Motor neuron (in vitro differentiated cells): ENCODE measurements at places on chromosomes 5 and 9.
A peak's percentile ranks its signal among the peaks of the same experiment; 100 is the strongest.

GRCh38 chr5:147539053-147539452 lies 29.2 kb upstream of the DPYSL3 start:
- no peak for ATAC-seq

DNA sequence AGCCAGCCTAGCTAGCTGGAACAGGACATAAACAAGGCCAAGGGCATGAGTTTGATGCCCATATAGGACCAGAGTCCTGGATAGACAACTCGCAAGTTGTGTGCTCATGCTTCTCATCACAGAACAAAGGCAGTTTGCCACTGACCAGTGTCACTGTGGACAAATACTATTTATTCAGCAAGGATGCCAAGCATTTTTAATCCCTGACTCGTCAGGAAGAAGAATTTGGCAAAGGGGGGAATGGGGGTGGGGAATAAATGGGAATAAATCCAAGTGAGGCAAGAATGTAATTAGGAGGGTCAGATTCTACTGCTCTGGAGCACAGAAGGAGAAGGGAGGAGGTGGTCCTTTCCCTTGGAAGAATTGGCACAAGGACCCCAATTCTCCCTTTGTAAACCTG lies 46.8 kb upstream of the ANKRD55 start:
- no peak for ATAC-seq

DNA sequence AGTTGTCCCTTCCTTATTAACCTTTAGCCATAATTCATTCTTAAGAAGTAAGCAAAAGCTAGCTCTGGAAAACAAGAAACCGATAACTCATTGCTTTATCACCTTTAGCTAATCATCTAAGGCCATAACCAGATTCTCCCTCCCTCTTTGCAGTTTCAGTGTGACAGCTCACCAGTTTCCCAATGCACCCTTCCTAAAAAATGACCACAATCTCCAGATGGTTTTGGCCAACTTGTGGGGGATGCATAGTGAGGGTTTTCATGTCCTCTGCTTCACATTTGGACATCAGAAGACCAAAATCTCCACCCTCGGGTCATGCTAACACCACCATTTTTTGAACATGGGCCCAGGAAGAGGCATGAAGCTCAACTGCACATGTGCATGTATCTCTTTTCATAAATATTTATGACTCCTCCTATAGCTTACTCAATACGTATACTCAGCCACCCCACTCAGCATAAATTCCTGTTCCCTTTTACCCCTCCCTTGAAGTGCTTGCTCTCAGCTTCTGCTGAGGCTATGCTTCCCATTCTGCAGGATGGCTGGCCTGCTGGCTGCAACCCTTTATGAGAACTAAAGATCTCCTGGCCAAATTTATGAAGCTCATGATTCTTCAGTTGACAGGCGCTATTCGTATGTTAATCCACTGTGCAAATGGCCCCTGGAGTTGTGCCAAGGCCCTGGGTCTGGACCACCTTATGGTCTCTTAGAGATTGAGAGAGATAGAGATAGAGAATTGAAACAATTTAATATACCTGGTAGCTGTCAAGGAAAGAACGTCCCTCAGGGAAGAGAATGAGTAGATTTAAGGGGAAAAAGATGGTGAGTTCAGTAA lies 14.8 kb downstream of the PPP3R2 start:
- no peak for ATAC-seq

- no peak for ATAC-seq
These were observed 43.5 kb downstream of the PKD2L2 start for GRCh38 chr5:137932800-137933199.

DNA sequence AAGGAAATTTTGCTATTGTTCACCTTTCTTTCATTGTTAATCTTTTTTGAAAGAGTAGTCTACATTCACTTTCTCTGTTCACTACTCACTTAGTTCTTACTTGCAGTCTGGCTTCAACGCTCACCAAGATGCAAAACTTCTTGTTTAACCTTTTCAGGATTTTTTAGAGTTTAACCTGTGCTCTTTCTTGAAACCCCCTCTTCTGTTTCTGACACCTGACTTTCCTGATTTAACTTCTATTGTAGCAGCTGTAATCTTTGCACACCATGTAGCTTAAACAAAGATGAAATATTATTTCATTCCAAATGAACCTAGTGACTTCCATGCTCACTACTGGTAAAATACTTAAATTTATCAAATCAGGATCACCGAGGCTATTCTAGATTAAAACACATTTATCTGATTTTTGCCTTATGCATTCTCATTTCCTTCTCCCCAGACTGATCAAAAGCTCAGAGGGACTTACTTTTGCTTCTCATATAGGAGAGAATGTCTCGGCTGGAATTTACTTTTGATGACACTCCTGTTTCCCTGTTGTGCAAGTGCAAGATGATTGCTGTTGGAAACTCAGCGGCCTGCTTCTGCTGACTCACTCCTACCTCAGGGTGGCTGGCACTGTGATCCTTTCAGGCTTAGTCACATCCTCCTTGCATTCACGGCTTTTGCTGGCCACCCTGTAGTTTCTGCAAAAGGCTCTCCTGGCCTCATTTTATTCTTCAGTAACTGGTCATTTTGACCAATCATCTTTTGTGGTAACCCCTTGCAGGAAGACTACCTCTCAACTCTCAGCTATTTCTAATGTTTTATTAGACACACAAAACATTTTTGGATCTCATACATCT lies 109.3 kb upstream of the IFNE start:
- peak; percentile 100 for ATAC-seq

- peak; percentile 1 for ATAC-seq
These were observed 428 bp downstream of the EFNA5 start for GRCh38 chr5:107670087-107670931.

- ATAC-seq = no peak
These were observed 189.9 kb upstream of the RGMB start for GRCh38 chr5:98583586-98583985.

GRCh38 chr5:168109441-168109840 lies 182.0 kb upstream of the WWC1 start:
- no peak for ATAC-seq

- ATAC-seq = no peak
These were observed 8.4 kb downstream of the PDE6A start for GRCh38 chr5:149936044-149936699.

DNA sequence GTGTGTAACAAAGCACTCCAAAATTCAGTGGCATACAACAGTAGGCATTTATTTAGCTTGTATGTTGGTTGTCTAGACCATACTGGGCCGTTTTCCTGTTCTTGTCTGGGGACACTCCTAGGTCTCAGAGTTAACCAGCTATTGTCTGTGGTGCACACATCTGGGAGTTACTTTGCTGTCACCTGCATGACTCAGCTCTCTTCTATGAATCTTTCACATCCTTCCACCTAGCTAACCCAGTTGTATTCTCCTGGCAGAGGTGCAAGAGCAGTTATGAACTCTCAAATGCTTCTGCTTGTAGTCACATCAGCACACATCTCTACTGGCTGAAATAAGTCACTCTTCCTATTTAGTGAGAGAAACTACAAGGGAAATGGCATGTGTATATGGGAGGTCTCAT lies 138.1 kb downstream of the BAAT start:
- ATAC-seq = no peak

DNA sequence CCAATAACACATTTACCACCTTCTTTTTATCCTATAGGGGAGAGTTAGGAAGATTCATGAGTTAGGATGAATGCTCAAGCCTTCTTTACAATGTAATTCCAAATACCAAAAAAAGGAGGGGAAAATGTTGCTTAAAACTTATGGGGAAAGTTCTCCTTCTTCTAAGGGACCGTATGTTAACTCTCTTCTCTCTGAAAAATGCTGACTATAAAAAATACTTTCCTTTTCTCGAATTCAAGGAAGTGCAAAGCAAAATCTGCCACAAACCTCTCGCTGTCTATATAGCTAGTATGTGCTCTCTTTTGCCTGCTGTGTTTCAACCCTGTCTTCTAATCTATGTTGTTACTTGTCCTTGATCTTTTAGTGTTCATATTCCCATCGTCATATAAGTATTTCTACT lies 768.6 kb upstream of the C9orf72 start:
- no peak for ATAC-seq

DNA sequence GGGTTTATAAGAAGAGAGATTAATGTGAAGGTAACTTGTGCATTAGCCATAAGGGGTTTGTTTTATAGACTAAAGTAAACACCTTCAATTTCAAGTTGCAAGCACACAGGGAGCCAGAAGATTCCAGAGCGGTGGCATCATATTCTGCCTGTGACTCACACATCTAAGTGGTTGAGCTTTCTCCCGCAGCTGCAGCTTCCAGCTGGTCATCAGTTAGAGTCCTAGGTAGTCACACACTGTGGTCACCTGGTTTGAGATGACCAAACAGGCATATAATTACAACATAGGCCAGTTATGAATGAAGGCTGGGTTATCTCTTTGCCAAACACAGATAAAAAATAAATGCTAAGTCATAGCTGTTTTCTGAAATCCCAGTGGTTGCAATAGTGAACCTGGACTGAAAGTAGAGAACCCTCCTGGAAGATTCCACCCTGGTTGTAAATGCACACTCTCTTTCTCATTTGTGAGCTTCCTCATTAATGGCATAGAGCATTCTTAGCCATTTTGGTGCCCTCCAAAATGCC lies 171.3 kb downstream of the GDNF start:
- peak; percentile 99 for ATAC-seq

- ATAC-seq = no peak
These were observed 19.4 kb upstream of the C5orf63 start for GRCh38 chr5:127092690-127093089.

GRCh38 chr5:59286510-59286909 lies 607.0 kb downstream of the PDE4D start:
- no peak for ATAC-seq

- no peak for ATAC-seq
These were observed 46.7 kb upstream of the MACIR start for GRCh38 chr5:103211576-103212561.

DNA sequence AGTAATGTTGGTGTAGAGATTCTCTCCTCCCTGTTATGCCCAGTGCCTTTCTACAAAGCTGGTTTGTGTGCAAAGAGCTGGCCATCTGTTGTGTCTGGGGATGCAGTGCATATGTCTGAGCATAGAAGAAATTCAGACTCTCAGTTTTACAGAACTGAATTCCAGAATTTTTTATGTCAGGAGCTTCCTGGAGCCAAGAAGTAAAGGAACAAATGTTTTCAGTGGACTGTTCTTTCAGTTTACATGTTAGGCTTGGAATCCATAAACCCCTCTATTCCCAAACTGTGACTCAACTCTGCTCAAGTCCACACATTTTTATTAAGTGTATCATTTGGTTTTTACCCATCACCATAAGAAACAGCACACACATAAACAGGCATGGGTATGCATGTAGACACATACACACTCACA lies 366.0 kb downstream of the BRINP1 start:
- no peak for ATAC-seq

DNA sequence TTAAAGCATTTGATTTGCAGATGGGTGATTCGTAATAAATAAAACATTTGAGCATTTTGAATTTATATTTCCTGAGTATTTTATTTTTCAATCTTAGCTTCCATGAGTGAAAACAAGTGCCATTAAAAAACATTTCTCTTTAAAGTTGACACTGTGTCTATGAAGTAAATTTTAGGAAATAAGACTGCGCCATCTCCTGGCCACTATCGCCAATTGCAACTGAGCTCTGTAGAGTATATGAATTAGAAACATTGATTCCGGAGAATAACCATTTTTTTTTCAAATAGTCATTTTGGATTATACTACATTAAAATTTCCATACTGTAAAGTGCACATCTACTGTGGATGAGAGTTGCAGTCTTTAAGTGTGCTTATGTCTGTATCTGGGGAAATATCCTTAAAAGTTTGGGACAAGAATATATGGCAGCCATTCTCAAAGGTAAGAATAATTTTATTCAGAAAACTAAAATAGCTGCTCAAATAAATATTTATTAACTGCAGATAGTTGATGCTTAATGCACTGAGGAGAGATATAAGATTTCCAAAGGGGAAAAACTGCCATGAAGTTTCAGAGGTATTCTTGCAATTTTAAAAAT lies 5.9 kb downstream of the DMRTA1 start:
- no peak for ATAC-seq

DNA sequence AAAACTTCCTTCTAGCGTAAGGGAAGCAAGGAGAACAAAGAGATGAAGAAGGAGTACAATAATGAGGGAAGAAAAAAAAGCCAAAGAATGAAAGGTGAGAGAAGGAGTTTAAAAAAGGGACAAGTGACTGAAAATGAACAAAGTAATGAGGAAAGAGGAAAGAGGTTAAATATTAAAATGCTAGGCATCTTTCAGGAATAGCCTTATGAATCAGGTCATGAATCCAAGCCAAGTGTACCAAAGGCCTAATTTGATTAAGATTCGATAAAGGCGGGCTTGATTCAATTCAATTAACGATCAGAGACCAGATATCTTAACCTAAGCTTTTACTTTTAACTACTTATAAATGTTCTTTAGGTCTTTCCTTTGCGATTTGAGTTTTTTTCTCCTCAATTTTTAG lies 141.8 kb upstream of the GNA14 start:
- no peak for ATAC-seq

DNA sequence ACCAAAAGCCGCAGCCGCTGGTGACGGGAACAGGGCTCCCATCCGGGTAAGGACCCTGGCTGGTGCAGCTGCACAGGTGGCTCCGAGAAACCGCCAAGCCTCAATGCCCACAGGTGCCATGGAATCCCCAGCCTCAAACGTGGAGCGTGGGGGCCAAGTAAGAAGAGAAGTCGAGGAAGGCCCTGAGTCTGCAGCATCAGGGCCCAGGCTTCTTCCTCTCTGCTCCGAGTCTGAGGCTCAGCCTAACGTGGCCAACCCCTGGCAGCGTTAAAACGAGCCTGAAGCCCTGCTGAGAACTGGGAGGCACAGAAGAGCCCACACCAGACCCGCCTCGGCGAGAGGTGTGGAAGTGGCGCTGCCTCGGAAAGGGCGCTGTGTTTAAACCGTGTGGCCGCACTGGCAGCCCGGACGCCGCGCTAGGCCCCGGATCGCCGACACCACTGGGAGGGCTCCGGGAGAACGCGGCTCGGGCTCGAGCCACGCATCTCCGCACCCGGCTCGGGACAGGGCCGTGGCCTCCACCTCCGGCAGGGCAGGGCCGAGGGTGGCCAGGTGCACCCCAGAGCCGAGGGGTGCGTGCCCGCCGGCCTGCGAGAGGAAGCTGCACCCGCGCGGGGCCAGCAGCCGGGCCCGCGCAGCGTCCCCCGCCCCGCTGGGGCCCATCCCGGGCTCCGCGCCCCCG lies 730 bp downstream of the ZMYND19 start:
- ATAC-seq = no peak

- ATAC-seq = no peak
These were observed 34.7 kb upstream of the PLIN2 start for GRCh38 chr9:19162026-19162366.

DNA sequence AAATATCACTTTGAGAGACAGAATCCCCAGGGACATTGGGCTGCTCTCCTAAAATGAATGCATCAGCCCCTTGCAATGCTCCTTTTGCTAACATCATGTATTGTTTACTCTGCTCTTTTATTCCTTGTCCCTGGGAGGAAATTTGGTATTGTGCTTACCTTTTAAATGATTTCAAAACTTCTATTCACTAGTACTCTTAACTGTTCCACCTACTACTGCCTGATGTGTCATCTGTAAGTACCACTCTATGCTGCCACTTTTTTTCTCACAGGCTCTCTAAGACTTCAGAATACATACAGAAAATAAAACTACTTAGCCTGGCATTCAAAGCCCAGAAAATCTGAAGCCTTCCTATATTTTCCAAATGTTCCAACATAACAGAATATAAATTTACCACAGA lies 667.2 kb downstream of the BRINP1 start:
- no peak for ATAC-seq

GRCh38 chr5:1462358-1462757 lies 17.1 kb upstream of the SLC6A3 start:
- ATAC-seq = peak; percentile 90
